GM23248 (cell line): ENCODE measurements at places on chromosomes 7 and 10. TPM values are rescaled to one million over a fixed set of nuclear protein-coding genes. Genes with fewer than 3 reads are reported as not detected.

The PRLHR gene
- total RNA-seq: not detected in 2 replicates

The SEMA4G gene
- 0.11 TPM in 1 of 2 replicates, not detected in the other for total RNA-seq

The FAS gene
- total RNA-seq: 69.0 and 77.8 TPM in 2 replicates

The PTF1A gene
- total RNA-seq: not detected in 2 replicates

The SNX10 gene
- total RNA-seq: 1.4 and 1.5 TPM in 2 replicates

The FRMD4A gene
- total RNA-seq: 17.5 and 17.8 TPM in 2 replicates

The ACHE gene
- total RNA-seq: not detected in 2 replicates

The IGFBP3 gene
- total RNA-seq: 29,310 and 34,986 TPM in 2 replicates

The GNAT3 gene
- total RNA-seq: not detected in 2 replicates

The LDB1 gene
- total RNA-seq: 28.1 and 30.5 TPM in 2 replicates

The SLC39A12 gene
- total RNA-seq: not detected in 2 replicates

The PNLIPRP2 gene
- not detected in 2 replicates for total RNA-seq

The ATG9B gene
- total RNA-seq: not detected in 2 replicates

The KLHDC10 gene
- 15.8 and 18.2 TPM in 2 replicates for total RNA-seq

The CAV1 gene
- total RNA-seq: 1,062 and 1,092 TPM in 2 replicates

The AGR2 gene
- total RNA-seq: not detected in 2 replicates

The OGDHL gene
- total RNA-seq: 0.51 TPM in 1 of 2 replicates, not detected in the other

The BMPR1A gene
- total RNA-seq: 35.5 and 41.7 TPM in 2 replicates

The UCMA gene
- not detected in 2 replicates for total RNA-seq

The NKX2-3 gene
- not detected in 2 replicates for total RNA-seq

The GOT1 gene
- total RNA-seq: 19.1 and 39.6 TPM in 2 replicates

The ZCWPW1 gene
- total RNA-seq: 0.89 and 1.9 TPM in 2 replicates

The STRIP2 gene
- 2.2 and 2.5 TPM in 2 replicates for total RNA-seq

The SLC13A4 gene
- 0.11 TPM in 1 of 2 replicates, not detected in the other for total RNA-seq

The HABP2 gene
- not detected in 2 replicates for total RNA-seq

The PDZD7 gene
- total RNA-seq: 0.54 TPM in 1 of 2 replicates, not detected in the other

The CACNB2 gene
- total RNA-seq: 0.32 and 3.7 TPM in 2 replicates

The WIPF3 gene
- not detected in 2 replicates for total RNA-seq

The KIF11 gene
- total RNA-seq: 12.5 and 16.2 TPM in 2 replicates

The NPSR1 gene
- not detected in 2 replicates for total RNA-seq

The TFPI2 gene
- 435 and 654 TPM in 2 replicates for total RNA-seq

The TMEM273 gene
- total RNA-seq: not detected in 2 replicates

The GIMAP1 gene
- total RNA-seq: not detected in 2 replicates

The ASIC3 gene
- 1.1 TPM in 1 of 2 replicates, not detected in the other for total RNA-seq

The LBX1 gene
- total RNA-seq: not detected in 2 replicates

The LIPF gene
- not detected in 2 replicates for total RNA-seq

The FGFBP3 gene
- total RNA-seq: 0.13 and 0.32 TPM in 2 replicates

The AOAH gene
- not detected in 2 replicates for total RNA-seq

The PGAM2 gene
- not detected in 2 replicates for total RNA-seq

The SLC26A5 gene
- total RNA-seq: not detected in 2 replicates

The CHAT gene
- not detected in 2 replicates for total RNA-seq

The PLXNA4 gene
- 0.32 and 0.89 TPM in 2 replicates for total RNA-seq

The ACSM6 gene
- not detected in 2 replicates for total RNA-seq

The EGR2 gene
- total RNA-seq: 0.76 and 1.1 TPM in 2 replicates

The CCL24 gene
- not detected in 2 replicates for total RNA-seq

The RNLS gene
- total RNA-seq: 15.3 and 23.1 TPM in 2 replicates
